ENCODE measurements at places on chromosomes 7 and 10.

- no peak for DNase-seq
Measured at GRCh38 chr10:113647812-113648211, 16.0 kb downstream of the NRAP start.

DNA sequence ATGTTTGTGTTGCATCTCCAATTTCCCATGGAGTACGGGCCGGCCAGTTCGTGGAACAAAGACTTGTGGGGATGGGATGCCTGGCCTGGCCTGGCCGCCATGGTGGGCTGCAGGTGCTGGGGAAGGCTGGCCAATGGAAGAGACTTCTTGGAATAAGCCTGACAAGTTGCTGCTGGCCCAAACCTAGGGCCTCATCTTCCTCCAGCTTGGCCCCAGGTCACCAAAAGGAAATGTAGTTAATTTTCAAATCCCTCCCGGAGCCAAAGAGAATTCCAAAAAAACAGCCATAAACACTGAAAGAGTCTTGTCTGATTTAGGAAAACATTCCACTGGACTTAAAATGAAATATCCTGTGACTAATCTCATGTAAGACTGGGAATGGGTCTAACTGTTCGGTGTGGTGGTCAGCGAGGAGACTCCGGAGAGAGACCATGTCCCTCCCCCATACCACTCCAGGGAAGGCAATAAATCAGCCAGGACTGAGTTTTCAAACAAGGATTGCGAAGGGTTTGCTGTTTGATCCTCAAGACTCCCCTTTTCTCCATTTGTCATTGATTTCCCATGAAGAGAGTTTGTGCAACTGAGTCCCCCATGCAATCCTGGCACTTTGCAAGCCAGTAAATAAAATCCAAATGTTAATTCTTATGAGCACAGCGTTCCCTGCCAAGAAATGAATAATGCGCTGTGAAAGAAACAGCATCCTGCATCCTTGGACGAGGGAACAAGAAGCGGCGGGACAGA, 128.7 kb upstream of the HABP2 start:
- no peak for DNase-seq

DNA sequence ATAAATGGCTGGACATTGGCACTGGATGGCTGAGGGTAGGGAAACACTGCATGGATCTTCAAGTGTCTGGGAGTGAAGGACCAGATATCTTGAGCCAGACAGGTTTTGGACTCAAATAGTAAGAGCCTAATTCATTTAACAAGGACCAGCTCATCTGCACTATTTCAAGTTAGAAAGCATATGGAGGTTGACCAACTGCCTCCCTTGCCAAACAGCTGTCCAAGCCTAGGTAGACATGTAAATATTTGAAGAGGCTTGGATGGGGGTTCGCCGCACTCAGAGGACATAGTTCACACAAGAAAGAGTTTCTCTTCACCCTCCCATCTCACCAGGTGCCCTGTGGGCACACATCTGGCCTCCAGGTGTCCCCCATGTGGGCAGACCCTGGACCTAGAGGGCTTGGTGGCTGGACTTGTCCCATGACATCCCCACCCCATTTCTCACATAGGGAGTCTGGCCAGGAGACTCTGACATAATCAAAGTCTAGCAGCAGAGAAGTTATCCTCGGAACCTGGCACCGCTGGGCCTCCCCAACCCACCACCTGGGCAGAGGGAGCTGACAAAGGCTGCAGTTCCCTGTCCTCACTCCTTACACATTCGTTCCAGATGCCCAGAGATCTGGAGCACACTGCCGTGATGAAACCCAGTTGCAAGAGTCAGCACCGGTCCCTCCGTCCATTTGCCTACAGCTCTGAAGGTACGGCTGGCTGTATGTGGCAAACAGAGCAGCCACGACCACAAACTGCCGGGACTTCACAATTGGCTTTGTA, 116.9 kb upstream of the GDF10 start:
- no peak for DNase-seq

GRCh38 chr7:26372704-26373103, 81.0 kb downstream of the SNX10 start:
- no peak for DNase-seq

GRCh38 chr7:49855281-49855980, 82.0 kb downstream of the VWC2 start:
- no peak for DNase-seq

DNA sequence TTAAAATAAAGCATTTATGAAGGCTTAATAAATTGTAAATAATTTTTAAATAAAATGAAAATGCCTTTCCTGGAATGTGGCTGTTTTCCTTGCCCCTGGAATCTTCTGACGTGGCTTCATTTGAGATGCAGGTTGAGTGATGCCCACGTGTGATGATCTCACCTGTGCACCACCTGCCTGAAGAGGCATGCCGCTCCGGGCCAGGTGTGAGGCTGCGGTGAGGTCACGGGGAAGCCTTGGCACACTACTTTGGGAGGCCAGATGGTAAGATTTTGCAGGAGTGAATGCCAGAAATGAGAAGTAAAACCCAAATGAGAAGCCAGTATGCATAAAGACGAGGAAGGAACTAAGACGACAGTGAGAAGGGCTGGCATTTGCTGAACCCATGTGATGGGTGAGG, 36.2 kb downstream of the GOT1 start:
- DNase-seq, result no peak

DNA sequence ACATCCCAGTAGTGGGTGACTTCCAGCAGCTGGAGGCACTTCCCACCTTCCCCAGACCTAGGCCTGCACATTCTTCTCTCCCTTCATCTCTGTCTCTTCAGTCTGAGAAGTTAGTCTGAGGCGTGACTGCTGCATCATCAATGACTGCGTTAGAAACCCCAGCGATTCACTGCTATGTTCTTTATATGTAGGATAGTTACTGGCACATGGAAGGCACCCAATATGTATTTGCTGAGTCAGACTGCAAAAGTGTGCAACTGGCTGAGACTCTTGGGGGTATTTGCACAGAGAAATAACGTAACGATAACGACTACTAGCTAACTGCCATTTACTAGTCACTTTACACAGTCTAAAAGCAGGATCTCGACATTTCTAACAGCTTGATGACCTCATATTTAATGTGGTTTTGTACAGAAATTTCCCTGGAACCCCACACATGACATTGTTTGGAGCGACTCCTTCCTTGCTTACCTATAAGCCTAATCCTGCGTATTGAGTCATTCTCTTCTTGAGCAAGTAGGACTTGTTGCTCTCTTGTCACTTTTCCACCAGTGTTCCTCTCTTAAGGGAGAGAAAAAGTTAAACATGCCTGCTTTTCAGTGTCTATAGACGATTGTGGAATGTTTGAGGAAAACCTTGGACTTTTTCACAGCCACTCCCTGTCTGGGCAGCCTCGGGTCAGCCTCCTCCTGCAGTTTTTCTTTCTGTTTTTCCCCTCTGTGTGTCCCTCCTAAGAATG, 45.5 kb downstream of the THNSL1 start:
- DNase-seq, result no peak

DNA sequence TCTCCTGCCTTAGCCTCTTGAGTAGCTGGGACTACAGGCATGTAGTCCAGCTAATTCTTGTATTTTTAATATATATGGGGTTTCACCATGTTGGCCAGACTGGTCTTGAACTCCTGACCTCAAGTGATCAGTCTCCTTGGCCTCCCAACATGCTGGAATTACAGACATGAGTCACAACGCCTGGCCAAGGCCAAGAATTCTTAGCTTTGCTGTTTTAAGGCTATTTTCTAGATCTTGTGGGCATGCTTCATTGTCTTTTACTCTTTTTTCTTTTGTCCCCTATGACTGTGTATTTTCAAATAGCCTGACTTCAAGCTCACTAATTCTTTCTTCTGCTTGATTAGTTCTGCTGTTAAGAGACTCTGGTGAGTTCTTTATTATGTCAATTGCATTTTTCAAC, 56.4 kb upstream of the TAS2R16 start:
- no peak for DNase-seq

DNA sequence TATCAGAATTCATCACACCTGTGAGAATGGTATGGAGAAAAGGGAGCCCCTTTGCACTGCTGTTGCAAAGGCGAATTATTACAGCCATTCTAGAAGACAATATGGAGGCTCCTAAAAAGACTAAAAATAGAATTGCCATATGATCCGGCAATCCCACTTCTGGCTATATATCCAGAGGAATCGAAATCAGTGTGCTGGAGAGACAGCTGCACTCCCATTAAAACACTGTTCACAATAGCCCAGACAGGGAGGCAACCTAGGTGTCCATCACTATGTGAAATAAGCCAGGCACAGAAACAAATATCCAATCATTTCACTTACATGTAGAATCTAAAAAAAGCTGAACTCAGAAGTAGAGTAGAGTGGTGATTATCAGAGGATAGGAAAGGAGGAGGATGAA, 26.0 kb upstream of the GJD4 start:
- DNase-seq, result no peak

DNA sequence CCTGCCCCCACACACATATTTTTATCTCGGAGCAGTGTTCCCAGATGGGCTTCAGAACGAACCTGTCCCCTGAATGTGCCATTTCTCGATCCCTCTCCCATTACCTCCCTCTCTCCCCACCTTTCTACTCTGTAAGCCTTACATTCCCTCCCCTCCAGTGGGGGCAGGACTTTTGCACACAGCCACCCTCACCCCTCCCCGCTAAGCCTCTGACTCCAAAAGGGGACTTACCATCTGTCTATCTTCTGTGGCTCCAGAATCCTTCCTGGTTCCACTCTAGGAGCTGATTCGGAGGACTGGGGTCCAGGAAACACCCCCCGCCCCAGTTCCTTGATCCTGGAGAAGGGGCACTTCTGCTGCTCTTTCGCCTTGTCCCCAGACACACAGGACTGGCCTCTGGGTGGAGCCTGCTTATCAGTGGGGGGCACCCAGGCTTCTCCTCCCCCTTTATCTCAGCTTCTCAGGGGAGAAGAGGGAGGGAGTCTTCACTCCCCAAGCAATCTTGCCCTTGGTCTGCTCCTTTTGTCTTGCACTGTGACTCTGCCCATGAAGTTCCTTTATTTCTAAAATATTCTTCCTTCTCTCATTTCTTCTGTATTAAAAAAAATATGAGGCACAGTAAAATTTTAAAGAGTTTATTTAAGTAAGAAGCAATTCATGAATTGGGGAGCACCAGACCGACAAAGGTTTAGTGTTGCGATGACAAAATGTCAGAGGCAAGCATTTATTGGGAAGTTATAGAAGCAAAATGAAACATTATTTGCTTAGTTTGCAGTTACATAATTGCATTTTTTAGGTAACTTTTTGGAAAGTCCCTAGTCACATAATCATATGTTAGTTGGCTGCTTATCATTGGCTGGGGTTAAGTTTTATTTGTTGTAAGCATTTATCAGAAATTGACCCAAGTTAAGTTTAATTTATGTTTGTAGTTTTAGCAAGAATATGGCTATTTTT, at the start of gene KEL:
Gene KEL, minus strand, starts transcription at position 391 of the 954 bp plus-strand sequence. Its CDS starts 157 bp downstream, at position 234.
- DNase-seq, result no peak

- DNase-seq, result no peak
Measured at GRCh38 chr7:1531263-1531978, 919 bp downstream of the MAFK start.

GRCh38 chr7:124318721-124319450, 286.0 kb upstream of the TMEM229A start:
- no peak for DNase-seq

- DNase-seq, result no peak
Measured at GRCh38 chr7:99825452-99825851, 2.4 kb upstream of the CYP3A43 start.

DNA sequence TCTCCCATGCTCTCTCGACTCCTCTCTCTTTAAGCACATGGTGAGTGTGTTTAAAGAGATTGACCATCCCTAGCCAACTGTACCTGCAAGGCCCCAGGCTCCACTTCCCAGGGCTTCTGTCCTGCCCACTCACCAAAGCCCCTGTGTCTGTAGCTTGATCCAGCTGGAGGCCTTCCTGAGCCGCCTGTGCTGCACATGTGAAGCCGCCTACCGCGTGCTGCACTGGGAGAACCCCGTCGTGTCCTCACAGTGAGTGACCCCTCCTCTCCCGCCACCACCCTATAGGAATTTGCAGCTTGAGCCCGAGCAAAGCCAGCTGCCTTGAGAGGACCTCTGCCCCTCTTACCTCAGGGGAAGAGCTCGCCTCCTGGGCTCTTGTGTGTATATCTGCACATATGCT, 11.2 kb downstream of the ZFYVE27 start:
- DNase-seq, result no peak

GRCh38 chr7:123635551-123636359, 19.9 kb upstream of the LMOD2 start:
- DNase-seq, result no peak

DNA sequence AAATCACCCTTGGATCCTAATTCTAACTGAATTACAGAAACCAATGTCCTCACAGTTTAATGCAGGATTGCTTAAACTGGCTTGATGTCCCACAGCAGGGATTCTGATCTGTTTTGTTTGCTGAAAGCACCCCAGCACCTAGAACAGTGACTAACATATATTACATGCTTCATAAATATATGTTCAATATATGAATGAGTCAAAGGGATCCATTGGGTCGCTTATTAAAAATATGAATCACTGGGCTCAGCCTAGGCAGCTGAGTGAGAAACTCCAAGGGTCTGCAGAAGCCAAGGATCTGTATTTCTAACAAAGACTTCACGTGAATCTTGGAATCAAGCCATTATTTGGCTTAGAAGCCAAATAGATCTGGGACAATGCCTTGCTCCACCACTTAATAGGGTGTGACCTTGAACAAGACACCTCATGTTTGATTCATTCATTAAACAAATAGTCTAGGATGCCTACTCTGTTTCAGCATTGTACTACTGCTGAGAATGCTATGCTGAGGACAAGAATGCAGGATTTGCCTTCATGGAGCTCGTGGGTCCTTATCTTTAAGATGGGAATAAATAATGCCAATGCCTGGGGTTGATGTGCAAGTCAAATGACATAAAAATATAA, 103.4 kb upstream of the DLX6 start:
- no peak for DNase-seq

DNA sequence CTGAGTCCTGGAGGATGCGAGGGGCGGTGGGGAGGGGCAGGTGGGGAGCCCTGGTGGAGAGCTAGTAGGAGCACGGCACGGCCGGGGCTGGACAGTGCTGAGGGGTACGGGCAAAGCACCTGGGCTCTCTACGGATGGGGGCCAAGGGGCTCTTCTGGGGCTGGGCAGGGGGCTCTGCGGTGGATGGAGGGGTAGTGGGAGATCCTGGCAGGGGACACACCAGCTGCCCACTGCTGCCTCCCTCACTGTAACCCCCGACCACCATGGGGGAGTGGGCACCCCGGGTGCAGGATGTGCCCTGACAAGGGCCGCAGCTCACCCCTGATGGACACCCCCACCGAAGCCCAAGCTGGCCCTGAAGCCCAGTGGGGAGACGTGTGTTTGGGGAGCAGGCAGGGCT, 203.3 kb downstream of the ELFN1 start:
- DNase-seq, result no peak

- DNase-seq, result no peak
Measured at GRCh38 chr10:133306941-133307379, 1.7 kb downstream of the TUBGCP2 start.

DNA sequence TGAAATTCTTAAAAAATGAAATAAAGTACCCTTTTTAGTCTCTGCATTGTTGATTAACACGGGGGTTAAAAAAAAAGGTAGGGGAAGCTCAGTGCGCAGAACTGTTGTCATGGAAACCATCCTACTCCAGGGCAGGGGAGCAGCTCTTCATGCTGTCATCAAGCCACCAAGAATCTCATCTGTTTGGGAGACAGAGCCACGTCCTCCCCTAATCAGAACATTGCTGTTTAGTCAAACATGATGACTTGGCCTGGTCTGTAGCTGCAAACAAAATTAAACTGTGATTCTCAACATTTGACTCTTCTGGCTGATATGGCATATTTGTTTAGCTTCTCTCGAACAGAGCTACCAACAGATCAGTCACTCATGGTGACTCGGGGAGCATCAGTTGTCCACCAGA, 254.4 kb upstream of the KLF14 start:
- DNase-seq, result no peak

GRCh38 chr7:33965183-33965744, 59.9 kb downstream of the BMPER start:
- DNase-seq, result no peak

All from stimulated activated CD4-positive, alpha-beta T cell treated with anti-CD3 and anti-CD28 coated beads, Interleukin-15, amount 100 ng/mL, for 48 hours (primary cell).